ENCODE measurements at places on chromosomes 5 and 9.

DNA sequence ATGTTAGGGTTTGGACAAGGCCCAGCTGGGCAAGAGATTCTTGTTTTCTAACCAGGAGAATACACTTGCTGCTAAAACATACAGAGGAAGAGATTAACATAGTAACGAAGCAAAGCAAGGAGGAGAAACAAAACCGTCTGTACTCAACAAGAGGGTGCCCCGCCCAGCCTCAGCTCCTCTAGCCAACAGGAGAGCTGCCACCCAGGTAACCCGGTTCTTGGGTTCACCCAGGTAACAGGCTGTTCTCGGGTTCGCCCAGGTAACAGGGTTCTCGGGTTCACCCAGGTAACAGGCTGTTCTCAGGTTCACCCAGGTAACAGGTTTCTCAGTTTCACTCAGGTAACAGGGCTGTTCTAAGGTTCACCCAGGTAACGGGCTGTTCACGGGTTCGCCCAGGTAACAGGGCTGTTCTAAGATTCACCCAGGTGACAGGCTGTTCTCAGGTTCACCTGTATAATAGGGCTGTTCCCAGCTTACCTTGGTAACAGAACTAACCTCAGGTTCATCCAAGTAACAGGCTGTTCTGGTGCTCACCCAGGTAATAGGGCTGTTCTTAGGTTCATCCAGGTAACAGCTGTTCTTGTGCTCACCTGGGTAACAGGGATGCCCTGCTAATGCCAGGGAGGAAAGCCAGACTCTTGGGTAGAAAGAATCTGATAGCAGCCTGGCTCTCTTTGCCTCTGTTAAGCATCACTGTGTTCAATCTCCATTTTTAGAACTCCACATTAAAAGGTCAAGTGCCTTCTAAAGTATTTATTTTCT lies 271.6 kb downstream of the SYK start:
- DNase-seq, result no peak

GRCh38 chr5:134383980-134384697 lies 12.8 kb downstream of the UBE2B start:
- no peak for DNase-seq

DNA sequence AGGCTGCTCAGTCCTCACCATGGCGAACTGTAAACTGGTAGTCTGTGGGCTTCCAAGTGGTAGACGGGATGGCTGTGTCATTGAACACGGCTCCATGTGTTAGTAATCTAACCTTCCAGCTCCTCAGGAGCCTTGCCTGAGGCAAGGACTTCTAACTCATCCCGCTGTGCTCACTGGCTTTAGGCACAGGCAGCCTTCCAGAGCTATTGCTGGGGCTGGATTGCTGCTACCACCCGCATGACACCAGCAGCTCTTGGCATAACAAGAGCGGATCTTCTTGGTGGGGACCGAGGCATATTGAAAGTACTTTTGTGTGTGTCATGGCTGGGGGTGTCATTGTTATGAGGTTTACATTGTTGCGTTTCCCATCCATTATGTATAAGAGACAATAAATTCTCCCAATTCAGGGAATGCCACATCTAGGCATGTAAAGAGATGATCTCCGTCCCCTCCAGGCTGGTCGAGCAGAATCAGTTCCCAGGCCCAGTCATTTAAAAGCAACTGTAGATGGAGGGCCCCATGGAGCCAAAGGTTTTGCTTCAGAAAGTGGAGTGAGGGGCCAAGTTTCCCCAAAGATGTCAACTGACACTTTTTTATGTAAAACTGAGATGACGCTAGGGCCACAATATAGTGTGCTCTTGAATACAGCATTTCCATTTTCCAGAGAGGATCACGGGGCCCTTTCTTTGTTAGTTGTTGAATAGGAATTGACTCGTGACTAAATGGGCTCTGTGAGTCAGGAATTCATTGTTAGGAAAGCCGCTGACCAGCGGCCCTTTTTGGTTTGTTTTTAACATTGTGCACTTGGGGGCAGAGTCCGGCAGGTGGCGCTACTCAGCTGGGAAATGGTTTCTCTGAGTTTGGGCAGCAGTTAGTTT lies 759.5 kb downstream of the TAF11L14 start:
- peak; percentile 89 for DNase-seq

DNA sequence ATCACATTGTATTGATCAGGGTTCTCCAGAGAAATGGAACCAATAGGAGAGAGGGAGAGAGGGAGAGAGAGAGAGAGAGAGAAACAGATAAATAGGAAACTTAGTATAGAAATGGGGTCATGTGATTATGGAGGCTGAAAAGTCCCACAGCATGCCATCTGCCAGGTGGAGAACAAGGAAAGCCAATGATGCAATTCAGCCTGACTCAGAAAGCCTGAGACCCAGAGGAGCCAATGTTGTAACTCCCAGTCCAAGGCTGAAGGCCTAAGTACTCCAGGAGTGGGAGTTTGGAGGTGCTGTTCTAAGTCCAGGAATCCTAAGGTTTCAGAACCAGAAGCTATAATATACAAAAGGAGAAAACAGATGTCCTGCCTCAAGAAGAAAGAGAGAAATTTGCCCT lies 48.4 kb upstream of the ISOC1 start:
- peak; percentile 54 for DNase-seq

- DNase-seq, result no peak
Observed at GRCh38 chr5:129246088-129246487, 151.5 kb downstream of the ISOC1 start.

GRCh38 chr9:129930743-129931142 lies 95.5 kb downstream of the USP20 start:
- DNase-seq, result no peak

DNA sequence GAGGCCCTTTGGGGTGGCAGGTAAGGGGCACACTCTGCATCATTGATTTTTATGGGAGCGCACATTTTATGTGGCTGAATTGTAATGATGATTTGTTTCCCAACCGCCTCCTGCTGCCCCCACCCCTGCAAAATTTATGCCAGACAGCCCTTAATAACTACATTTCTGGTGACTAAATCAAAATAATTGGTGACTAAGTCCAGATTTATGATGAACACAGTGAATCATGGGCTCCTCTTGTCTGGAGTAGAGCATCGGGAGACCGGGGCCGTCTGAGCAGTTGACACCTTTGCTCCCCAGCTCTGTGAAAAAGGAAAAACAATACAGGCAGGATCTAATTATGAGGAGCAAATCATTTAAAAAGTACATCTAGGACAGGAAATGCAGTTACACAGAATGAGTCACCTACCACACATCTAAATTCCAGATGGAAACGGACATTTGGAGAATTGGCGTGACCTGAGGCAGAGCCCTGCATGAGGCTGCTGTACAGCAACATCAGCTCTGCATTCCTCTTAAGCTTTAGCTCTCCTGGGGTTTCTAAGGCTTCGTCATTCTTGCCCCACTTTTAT lies 58.9 kb downstream of the DOCK2 start:
- peak; percentile 59 for DNase-seq

- DNase-seq, result no peak
Observed at GRCh38 chr9:105406369-105406768, 41.5 kb upstream of the FSD1L start.

DNA sequence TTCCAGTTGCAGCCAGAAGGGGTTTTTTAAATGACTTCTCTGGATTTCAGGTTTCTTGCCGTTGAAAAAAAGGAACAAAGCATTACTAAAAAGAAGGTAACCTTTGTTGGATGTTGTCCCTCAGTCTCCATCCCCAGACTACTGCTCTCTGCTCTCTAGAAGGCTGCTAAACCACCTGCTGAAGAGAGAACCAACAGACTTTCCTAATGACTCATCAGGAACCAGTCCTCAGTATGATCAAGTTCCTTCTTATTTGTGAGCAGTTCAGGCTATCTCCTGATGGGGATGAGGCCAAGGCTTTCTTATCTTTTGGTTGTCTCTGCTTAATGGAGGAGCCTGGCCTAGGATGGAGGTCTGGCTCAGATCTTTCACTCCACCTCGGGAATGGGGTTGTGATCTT lies 4.1 kb downstream of the KIF4B start:
- DNase-seq, result no peak
